ENCODE measurements at places on chromosomes 7 and 10.

DNA sequence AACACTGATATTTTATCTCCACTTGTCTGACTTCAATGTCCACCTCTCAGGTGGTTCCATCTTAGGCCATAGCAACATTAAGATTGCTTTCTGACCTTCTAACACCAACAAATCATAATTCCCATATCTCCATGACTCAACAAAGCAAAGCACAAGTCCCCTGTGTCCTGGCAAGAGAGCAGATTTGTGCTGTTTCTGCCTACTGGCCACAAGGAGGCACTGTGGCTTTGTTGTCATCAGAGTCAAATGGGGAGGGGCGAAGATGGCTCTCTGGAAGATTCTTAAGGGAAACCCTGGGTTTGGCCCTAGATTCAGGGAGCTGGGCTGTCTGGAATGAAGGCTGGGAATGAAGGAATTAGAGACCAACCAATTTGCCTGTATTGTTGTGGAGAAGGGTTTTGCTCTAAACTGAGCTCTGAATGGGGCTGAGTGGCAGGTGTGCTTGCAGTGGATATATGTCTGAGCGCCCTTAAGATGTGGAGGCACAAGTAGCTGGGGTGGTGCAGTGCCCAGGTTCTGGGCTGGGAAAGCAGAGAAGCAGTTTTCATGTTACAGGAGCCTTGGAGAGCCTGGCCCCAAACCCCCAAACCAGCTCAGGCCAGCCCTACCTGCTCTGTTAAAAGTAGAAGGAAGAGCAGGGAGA lies 154.8 kb upstream of the PRSS58 start:
- no peak for DNase-seq

DNA sequence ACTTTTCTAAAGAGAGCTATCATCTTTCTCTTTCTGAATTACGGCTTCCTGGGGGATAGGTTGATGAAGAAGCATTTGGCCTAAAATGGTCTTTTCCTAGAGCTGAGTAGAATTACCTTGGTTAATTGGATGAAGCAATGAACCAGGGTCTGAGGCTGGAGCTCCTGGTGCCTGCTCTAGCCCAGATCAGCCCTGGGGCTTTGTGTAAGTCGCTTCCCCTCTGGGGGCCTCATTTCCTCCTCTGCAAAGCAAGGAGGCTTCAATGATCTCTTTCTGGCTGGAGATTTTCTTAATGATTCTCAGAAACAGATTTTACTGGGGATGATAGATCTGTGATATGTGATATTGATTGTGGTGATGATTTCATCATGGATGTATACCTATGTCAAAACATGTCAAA lies 3.5 kb upstream of the CPA2 start:
- DNase-seq = no peak

- DNase-seq = no peak
These were observed 125.8 kb downstream of the MAD1L1 start for GRCh38 chr7:2106924-2107323.

GRCh38 chr7:12637328-12637727 lies 50.1 kb upstream of the ARL4A start:
- DNase-seq = no peak

DNA sequence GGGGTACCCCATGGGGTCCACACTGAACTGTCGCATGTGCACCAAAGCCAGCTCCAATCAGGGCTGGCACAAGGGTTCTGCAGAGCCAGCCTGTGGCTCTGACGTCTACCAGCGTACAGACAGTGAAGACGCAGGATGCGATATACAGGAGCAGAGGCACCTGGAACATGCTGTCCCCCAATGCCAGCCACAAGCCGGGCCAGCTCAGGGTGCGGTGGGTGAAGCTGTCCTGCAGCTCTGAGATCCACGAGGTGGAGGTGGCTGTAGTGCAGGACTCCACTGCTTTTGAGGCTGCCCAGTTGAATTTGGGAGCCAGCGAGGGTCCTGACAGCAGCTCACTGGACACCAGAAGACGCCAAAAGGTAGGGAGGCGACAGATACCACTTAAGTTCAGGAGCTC lies 111.3 kb upstream of the PDSS1 start:
- DNase-seq = no peak

DNA sequence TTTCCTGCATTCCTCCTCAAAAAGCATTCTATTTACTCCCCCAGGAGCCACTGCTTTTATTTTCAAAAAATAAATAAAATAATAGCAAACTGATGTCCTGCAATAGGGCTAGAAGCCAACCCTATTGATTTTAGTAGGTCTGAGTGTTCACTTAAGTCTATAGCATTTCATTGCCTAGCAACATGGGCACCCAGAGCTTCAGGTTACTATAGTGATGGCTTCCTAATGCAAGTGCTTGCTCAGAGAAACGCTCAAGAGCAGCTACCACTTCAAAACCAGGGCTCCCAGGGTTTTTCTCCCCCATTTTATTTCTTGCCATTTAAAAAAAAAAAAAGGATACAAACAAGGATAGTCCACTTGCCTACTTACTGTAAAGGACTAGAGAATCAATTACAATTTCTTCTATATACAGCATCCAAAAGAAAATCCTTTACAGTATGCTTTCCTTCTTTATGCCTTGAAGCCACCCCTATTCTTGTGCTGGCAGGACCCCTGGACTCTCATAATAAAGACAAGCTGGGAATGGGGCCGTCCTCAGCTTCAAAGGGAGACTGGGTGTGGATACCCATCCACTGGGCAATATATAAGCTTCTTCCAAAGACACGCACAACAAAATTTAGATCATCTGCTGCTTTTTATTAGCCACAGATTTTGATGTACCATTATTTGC lies 133.3 kb downstream of the VPS41 start:
- no peak for DNase-seq

GRCh38 chr10:93938140-93938539 lies 44.4 kb downstream of the SLC35G1 start:
- DNase-seq = no peak

- DNase-seq = peak; percentile 56
These were observed 34.9 kb downstream of the INSYN2A start for GRCh38 chr10:127161482-127161881.

GRCh38 chr10:132705173-132705572 lies 80.8 kb downstream of the NKX6-2 start:
- DNase-seq = peak; percentile 61

GRCh38 chr10:86711513-86712316 lies 43.4 kb downstream of the LDB3 start:
- DNase-seq = peak; percentile 83

DNA sequence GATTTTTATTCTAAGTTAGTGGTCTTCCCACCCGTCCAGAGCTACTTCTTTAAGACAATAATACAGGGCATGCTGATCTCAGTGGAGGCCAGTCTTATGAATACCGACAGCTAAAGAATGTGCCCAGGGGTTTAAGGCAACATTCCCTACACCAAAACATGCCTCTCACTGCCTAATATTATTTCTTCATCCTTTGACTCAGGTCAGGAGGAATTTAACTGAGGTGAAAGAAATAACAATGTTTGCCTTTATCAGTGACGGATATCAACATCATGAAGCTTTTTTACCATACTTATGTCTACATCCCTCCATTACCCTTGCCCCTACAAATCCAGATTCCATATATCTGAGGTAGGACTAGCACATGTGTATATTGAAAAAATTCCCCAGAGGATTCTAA lies 33.3 kb upstream of the TES start:
- no peak for DNase-seq

DNA sequence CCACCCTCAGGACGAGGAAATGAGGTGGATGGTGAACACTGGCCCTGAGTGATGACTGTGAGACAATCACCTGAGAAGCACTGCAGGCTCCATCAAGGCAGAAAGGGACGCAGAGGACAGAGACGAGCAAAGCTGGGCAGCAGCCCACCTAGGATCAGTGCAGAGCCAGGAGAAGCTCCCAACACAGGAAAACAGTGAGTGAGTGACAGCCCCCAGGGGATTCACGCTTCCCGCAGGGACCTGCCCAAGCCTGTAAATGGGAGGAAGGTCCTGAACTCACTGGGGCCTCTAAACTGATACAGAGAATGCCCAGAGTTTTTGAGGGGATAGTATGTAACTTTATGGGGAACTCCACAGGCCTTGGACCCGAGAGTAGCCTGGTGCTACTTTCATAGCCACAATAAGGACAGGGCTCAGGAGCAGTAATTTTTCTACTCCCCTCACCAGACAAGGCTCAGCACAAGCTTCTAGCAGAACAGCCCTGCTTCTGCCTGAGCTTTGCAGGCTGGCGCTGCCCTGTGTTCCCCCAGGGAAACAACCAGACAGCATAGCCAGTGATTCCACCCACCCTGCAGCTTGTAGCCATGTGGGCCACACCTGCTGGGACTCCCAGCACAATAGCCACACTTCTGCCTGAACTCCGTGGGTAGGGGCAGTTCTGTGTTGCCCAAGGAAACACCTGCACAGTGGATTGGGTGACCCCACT lies 708.4 kb downstream of the POM121L12 start:
- DNase-seq = no peak

- no peak for DNase-seq
These were observed 115.3 kb upstream of the BMPER start for GRCh38 chr7:33789871-33790630.

DNA sequence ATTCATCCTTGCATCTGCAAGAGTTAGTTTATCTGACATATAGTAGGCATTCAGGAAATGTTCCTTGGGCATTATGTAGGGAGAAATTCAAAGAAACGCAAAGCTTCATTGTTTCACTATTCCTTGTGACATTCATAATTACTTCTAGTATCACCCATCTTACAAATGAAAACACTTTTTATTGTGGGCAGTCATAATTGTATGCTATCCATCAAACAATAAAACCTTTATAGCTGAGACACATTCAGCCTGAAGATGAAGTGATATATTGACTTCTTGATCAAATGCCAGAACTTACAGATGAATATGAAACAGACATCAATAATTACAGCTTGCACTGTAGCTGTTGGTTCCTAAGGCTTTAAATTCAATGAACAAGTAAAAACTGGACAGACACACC lies 36.4 kb downstream of the FAM204A start:
- no peak for DNase-seq

GRCh38 chr7:95632609-95633008 lies 36.3 kb upstream of the PDK4 start:
- no peak for DNase-seq

GRCh38 chr10:126235091-126235978 lies 152.9 kb downstream of the ADAM12 start:
- no peak for DNase-seq

- peak; percentile 59 for DNase-seq
These were observed 7.9 kb upstream of the HOXA2 start for GRCh38 chr7:27110186-27111031.

DNA sequence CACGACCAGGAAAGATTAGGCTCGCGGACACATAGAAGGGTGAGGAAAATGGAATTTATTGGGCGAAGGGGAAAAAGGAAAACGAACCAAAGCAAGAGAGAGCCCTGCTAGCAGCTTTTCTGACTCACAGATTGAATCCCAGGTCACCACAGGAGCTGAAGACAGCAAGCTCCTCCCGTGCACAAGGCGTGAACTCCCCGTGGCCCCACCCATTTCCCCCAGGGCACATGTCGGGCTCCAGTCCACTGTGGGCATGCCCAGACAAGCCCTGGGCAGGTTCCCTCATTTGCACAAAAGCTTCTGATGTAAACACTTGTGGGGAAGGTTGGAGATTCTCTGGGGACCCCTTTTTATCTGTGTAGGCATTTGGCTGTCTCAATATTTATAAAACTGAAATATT lies 582.4 kb downstream of the SUGCT start:
- peak; percentile 80 for DNase-seq

- no peak for DNase-seq
These were observed 58.9 kb upstream of the C10orf90 start for GRCh38 chr10:126729314-126729870.

Data from suprapubic skin (tissue), 4 donors.